ENCODE measurements at places on chromosomes 5 and 9. TPM values are rescaled to one million over a fixed set of nuclear protein-coding genes. Genes with fewer than 3 reads are reported as not detected.

The UNC5A gene
- total RNA-seq = 11.6 TPM

The SLC27A6 gene
- total RNA-seq = 0.94 TPM

The UGT3A1 gene
- total RNA-seq = not detected

The PCDHB15 gene
- 32.9 TPM for total RNA-seq

The CEMIP2 gene
- 123 TPM for total RNA-seq

The N4BP3 gene
- 9.7 TPM for total RNA-seq

The MYMK gene
- not detected for total RNA-seq

The TPRN gene
- 7.5 TPM for total RNA-seq

The CEP78 gene
- total RNA-seq = 82.6 TPM

The CTSV gene
- total RNA-seq = 0.94 TPM

The EXOSC3 gene
- 107 TPM for total RNA-seq

The INSL6 gene
- not detected for total RNA-seq

The CARTPT gene
- 0.63 TPM for total RNA-seq

The PMPCA gene
- 29.1 TPM for total RNA-seq

The PHF2 gene
- total RNA-seq = 39.8 TPM

The IFNA13 gene
- total RNA-seq = not detected

The FAM221B gene
- total RNA-seq = not detected

The LCN10 gene
- not detected for total RNA-seq

The GHR gene
- total RNA-seq = 2.2 TPM

The PKD2L2 gene
- total RNA-seq = not detected

The AGGF1 gene
- 32.2 TPM for total RNA-seq
